Stimulated activated CD8-positive, alpha-beta memory T cell treated with anti-CD3 and anti-CD28 coated beads, Interleukin-2, amount 100 ng/mL, for 1 hour (primary cell): ENCODE measurements at places on chromosomes 2 and 18.

GRCh38 chr2:112790305-112790704 lies 6.0 kb upstream of the IL1A start:
- DNase-seq: no peak

- no peak for DNase-seq
Measured at GRCh38 chr2:185507719-185508118, 230.9 kb upstream of the FSIP2 start.

- no peak for DNase-seq
Measured at GRCh38 chr2:147242445-147242844, 602.4 kb upstream of the ACVR2A start.

GRCh38 chr18:286515-287310 lies 18.9 kb upstream of the THOC1 start:
- DNase-seq: no peak

DNA sequence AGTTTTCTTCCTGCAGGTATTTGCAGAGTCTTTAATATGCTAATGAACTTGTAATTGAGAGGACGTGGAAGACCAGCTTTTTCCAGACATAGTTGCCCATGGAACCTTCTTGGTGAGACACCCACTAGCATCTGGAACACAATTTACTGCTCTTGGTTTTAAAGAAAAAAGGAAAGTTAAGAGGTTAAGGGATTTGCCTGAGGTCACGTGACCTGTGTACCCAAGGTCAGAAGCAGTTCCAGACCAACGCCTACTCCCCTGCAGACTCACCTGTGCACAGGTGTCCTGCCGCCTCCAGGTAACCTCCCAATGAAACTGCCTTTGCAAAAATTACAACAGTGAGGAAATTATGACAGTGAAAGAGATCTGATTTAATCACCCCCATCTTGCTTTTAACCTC lies 172.7 kb downstream of the ANAPC1 start:
- no peak for DNase-seq

DNA sequence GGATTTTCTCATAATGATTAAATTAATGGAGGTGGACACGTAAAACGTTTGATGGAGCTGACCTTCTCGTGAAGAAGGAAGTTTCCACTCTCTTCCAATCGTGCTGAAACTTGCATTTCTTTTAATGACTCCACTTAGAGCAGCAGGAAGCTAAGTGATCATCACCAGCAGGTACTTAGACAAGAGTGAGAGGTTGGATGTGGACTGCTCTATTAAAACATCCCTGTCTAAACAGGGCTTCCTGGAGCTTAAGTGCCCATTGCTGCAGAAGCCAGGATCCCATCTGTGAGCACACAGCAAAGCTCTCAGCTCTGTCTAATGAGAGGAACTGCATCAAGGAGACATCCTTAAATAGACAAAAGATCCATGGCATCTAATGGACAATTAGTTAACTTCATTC lies 1539.5 kb upstream of the CELF4 start:
- no peak for DNase-seq

- no peak for DNase-seq
Measured at GRCh38 chr2:124604940-124605339, 579.9 kb downstream of the CNTNAP5 start.

DNA sequence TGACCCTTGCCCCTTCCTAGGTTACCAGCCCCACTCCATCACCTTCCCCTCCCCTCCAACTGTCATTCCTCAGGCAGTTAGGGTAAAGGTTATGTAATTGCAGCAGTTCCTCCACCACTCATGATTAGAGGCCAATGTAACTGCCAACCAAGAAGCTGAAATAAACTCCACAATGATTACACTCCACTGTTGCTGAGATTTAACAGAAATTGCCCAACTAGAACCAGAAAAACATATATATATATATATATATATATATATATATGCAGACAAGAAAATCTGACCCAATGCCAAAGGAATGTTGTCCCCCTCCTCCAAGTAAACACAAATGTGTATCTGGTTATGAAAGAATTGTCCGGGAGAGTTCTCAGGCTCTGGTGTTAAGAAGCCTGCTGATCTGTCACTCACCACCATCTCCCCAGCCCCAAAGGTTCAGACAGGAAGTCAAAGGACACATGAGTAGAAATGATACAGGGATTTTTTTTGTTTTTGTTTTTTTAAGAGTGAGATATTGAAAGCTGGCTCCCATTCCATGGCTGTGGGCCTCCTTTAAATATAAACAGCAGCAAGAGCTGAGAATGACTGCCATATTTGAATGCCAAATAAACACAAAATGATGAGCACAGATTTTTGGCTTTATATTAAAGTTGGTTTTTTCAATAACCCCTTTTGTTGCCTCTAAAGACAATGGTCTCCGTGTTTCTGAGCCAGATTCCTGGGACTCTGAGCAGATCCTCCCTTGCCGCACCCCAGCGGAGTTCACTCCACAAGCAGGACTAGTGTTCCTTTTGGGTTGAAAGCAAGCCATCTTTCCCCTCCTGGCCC lies 127.2 kb upstream of the MAPRE2 start:
- no peak for DNase-seq

- DNase-seq: no peak
Measured at GRCh38 chr18:57891707-57892391, 88.7 kb upstream of the ATP8B1 start.
